ENCODE measurements at places on chromosomes 4 and X.

- DNase-seq: no peak
These were observed 199.2 kb downstream of the MAB21L2 start for GRCh38 chr4:150781191-150781590.

DNA sequence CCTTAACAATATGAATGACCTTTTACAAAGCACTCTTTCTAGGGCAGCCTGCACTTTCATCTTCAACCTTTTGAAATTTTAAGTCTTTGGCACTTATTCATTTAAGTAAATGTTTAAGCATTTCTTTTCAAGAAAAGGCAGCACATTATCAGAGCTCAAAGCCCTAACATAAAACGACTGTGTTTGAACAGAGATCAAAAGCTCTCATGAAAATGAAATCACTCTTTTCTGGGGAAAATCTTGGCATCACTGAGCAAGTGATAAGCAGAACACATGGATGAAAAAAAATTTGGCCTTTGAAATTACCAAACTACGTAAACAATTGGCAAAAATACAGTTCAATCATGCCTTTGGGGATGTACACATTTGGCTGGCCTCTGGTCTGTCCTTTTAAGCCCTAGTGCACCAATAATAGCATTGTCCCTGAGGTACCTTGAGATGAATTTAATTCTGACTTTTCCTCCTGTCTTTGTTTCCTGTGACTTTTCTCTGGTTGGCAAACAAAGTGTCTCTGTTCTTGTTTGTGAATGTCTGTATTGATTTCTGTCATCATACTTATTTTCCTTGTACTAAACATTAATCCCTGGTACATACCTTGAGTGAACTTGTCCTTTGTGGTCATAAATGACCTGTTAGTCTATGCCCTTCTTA lies 12.9 kb upstream of the ODAM start:
- DNase-seq: no peak

- no peak for DNase-seq
These were observed 266.2 kb downstream of the PPP3CA start for GRCh38 chr4:101081166-101081565.

GRCh38 chr4:186258216-186258811 lies 7.7 kb upstream of the F11 start:
- DNase-seq: no peak

DNA sequence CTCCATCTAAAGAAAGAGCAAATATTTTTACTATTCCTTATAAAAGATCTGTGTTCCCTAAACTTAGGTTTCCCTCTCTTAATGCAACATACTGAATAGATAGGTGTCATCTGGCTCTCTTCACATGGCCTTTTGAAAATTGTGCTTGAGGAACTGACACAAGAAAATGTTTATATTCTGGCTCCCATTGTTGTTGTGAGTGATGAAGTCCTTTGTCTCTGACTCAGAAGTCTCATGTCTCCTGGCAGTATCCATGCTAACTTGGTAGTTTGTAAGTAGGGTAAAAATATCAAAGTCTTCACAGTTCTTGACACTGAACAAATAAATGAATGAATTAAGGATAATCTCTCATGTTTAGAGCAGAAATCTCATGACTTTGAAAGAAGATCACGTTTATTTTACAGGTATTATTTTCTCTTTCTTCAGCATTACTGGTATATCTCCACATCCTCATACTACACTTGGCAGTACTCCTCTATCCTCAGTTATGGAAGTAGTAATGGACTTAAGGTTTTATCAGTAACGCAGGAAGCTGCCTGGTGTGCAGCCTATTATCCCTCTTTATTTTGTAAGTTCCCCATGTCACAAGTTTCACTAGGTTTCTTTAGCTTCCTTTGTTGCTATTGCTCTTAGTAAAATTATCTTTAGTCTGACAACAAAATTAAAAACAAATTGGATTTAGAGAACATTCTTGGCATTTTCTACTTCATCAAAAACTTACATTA lies 14.2 kb upstream of the PABPC4L start:
- no peak for DNase-seq

- DNase-seq: no peak
These were observed 31.0 kb downstream of the ARFIP1 start for GRCh38 chr4:152810715-152811287.

GRCh38 chr4:99586322-99586721 lies 11.7 kb downstream of the MTTP start:
- DNase-seq: no peak

DNA sequence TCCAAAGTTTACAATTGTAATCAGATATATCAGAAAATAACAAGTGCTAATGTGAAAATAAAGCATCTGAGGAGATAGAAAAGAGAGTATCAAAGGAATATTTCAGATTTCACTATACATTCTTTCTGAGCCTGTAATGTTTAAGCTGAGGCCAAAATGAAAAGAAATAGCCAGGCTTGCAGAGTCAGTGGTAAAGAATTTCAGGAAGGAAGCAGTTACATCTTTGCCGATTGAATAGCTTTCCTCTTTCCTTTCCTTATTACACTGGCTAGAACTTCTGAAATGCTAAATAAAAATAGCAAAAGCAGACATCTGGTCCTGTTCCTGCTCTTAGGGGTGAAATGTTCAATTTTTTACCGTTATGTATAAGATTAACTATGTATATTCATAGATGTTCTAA lies 1441.6 kb upstream of the PCDH7 start:
- DNase-seq: no peak

DNA sequence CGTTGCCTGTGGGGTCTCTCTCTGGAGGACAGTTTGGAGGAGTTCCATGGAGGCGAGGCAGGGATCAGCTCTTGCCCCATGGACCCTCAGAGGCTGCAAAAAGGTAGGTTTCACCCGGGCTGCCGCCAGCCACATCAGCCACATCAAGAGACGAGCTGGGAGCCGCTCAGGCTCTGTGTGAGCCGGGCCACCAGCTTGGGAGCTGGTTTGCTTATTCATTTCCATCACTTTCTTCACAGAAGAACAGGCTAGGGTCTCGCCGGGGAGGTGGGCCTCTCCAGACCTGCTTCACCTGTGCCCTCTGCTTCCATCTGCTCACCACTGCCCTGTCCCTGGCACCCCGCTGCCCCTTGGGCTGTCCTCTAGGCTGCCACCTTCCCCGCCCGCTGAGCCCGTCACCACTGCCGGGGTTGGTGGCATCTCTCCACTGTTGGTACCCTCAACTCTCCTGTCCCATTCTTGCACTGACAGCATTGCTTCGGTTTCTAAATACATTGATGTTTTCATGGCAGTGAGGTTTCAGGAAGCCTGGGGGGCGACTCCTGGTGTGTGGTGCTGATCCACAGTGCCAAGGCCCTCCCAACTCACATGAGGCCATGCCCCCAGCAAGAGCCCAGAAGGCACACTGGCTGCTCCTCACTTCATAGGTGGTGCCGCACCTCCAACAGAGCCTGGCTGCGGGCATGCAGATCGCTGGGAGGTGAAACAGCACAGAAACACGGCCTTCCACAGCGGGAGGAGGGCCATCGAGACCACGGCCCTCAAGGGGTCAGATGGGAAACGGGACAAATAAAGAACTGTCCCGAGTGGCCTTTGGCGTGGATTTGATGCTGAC lies 4.5 kb upstream of the TREX2 start:
- no peak for DNase-seq

DNA sequence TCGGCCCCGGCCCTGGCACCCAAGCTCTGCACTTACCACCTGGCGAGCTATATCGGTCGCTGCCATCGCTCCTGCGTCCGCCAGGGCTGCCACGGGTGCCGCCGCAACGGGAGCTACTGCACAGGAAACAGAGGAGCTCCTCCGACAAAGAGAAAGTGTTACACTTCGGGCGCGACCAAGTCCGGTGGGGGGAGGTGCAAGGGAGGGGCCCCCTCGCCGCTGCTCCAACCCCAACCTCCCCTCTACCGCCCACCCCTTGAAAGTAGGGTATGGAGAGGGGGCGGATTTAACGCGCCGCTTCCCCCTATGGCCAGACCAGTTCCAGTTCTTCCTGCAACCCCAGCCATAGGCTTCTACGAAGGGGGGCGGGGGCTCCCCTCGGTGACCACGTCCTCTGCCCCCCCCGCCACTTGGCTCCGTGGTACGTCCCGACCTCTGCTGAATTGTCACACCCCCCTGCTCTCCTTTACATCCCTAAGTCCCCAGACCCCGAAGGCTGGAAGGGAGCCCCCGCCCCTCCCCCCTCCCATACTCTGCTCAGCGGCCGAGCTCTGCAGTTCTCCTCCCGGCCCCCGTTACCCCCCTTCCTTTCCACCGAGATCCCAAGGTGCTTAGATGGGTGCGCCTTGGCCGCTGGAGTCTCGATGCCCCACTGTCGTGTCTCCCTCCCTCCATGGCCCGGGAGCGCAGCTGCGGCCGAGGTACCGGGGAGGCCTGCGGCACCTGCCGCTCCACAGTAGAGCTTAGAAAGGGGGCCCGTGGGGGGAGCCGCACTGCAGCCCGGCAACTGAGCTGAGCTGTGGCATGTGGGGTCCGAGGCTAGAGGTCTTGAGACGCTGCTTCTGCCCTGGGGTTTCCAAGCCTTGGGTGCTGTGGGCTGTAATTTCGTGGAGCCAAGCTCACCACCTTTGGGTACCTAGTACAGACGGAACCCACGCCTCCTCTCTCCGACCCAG lies at the start of gene SEPTIN6:
TSS of gene SEPTIN6 (minus strand) at position 129 of the 956 bp plus-strand sequence. CDS start at position 66, 63 bp downstream.
- peak; percentile 77 for DNase-seq

DNA sequence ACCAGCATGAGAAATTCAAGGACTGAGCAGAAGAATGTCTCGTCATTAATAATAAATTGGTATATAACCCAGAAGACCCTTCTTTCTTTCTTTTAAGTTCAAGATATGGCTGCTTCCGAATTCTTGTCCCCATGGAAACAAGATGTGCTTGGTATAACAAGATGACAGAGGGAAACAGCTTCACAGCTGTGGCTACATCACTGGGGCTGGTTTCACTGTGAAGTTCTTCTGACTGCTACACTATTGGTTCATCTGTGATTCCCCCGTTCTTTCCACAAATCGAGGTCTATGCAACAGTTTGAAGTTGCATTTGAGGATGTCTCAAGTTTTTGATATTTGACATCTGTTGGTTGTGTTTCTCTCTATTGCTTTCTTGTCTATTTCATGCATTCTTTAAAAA lies 12.3 kb upstream of the DTHD1 start:
- no peak for DNase-seq

- DNase-seq: no peak
These were observed 327.8 kb downstream of the ADGRL3 start for GRCh38 chr4:61527888-61528287.

GRCh38 chr4:67746797-67747495 lies 7.2 kb downstream of the GNRHR start:
- DNase-seq: no peak

DNA sequence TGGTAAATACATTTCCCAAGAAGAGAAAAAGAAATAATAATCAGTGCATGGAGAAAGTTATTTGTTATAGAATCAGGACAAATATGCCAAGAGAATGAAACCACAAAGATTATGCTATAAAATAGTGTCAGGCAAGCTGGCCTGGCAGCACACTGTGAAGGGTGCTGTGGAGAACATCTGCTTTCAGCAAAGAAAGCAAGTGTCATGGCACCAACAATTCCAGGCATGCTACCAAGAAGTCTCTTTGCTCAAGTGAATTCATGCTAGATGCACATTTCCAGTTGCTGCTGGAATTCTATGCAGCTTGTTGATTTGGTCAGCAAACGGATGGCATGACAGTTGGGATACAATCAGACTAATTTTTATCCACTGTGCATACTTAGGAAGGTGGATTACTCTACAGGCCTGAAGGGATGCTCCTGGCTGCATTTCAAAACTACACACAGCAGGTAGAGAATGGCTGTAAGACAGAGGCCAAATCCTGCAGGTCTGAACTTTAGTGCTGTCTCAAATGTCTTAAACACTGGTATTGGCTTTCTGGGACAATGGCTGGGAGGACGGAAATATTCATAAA lies 154.6 kb upstream of the FAT1 start:
- no peak for DNase-seq

- no peak for DNase-seq
These were observed 10.4 kb downstream of the OGT start for GRCh38 chrX:71543316-71543715.

DNA sequence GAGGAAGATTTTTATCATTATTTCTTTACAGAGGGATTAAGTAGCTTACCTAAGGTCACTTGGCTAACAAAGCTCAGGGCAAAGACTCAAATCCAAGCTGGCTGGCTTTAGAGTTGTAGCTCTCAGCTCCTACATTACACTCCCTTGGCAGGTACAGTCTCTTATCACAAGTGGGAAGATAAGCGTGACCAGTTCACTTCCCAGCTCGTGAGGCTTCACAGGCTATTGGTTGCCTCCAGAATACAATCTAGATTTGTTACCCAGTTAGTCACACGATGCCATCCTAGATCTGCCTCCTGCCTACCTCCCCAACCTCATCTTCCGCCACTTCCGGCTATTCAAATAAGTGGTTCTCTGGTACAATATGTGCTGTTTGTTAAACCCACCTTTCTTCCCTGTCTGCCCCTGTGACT lies 3.7 kb downstream of the MMRN1 start:
- DNase-seq: no peak

DNA sequence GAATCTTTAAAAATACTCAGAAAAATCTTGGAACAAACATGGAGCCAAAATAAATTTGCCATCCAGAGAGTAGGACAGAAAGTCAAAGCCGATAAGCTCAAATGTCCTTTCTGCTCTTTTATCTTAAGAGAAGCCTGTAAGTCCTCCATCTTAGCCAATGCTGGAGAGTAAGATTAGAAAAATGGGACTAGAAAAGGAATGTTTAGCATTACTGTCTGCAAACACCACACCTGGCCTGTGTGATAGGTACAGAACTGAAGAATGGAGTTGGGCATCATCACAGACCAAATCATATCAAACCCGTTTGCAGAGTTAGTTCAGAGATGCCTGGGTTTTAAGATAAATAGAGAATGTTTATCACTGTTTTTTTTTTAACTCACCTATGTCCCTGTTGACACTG lies 10.5 kb upstream of the SLC39A8 start:
- no peak for DNase-seq

DNA sequence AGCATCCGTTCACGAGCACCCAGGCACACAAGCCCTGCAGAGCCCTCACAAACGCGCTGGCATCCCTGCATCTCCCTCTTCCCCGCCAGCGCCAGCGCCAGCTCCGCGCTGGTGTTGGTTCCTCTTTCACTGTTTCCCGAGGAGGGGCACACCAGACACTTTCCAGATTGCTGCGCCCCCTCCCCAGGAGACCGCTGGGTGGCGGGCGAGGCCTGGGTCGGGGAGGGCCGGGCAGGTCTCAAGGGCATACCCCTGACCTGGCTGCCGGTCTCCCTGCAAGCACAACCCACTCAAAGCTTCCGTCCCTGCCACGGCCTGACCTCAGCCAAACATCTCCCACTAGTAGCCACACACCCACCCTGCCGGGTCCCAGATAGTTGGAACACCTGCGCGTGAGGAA lies 2.2 kb upstream of the NKX1-1 start:
- DNase-seq: no peak

DNA sequence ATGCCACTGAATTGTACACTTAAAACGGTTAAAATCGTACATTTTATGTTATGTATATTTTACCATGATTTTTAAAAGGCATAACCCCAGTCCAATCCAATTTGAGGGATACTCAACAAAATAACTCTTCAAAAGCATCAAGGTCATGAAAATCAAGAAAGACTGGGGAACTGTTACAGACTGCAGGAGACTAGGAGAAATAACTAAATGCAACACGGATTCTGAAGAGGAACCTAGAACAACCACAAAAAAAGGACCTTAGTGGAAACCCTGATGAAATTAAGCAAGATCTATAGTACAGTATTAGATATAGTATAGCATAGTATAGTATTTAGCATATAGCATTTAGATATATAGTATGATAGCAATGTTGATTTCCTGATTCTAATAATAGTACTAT lies 26.8 kb downstream of the SH3KBP1 start:
- no peak for DNase-seq

GRCh38 chrX:130694983-130695382 lies 208.0 kb downstream of the ENOX2 start:
- DNase-seq: no peak

All from activated CD4-positive, alpha-beta T cell treated with anti-CD3 and anti-CD28 coated beads for 24 hours (primary cell).